ENCODE measurements at places on chromosomes 7 and 10.

- no peak for DNase-seq
Measured at GRCh38 chr7:85016286-85016685, 170.6 kb downstream of the SEMA3D start.

DNA sequence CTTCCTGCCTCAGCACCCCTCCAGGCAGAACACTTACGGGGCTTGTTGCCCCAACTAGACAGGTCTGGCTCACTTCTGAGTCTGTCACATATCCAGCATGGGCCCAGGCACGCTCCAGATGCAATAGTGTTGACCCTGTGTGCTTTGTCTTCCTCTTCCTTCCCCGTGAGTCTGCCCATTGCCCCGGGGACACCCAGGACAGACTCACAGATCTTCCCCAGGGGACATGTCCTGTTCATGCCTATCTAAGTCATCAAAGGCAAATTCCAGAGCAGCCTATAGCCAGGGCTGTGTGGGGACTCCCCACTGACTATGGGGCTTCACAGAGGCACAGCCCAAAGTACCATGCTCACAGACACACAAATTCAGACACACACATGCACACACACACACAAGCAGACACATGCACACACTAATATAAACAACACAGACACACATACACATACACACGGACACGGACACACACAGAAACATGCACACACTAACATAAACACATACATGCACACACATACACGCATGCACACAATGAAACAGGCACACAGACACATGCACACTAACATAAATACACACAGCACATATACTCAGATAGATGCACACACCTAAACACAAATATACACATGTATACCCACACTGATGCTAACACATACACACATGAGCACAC is 175.8 kb downstream of the KCNMA1 start:
- DNase-seq = no peak

- DNase-seq = no peak
Measured at GRCh38 chr10:70967591-70968587, 79.5 kb upstream of the PCBD1 start.

GRCh38 chr10:87836098-87836497 is 18.1 kb upstream of the ATAD1 start:
- no peak for DNase-seq

GRCh38 chr10:113426181-113426877 is 126.5 kb upstream of the HABP2 start:
- DNase-seq = no peak

DNA sequence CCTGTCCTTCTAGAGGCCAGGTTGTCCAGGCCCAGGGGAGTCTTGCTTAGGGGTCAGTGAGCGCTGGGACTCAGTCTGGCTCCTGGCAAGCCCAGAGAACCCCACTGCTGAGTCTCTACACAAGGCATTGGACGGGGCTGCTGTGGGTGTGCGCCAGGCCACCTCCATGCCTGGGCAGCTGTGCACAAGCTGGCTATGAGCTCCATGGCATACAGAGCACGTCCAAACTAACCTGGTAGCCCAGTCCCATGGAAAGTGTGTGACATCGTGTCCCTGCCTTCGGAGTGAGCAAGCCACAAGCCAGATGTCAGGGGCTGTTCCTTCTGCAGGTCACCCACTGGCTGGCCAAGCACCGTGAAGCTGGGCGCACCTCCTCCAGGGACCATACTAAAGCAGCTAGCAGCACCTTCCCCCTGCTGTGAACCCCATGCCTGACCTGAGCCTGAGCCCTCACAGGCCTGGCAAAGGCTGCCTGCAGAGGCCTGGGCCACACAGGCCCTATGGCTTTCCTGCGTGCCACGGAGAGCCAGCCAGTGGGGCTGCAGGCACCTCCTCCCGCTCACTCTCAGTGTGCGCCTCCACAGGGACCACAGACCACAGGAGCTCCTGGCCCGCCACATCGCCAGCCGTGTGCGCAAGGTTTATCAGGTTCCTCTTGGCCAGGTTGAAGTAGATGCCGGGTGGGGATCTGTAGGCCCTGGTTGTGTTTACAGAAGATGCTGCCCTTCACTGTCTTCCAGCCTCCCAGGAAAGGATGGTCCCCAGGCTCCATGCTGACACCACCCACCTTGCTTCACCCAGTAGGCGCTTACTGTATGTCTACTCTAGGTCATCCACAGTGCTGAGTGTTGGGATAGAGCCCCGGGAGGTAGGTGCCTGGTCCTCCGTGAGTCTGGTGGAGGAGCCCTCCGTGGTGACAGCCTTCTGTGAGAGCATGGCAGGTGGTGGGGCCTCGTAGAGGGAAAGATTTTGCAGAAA is 219.7 kb downstream of the EBF3 start:
- no peak for DNase-seq
